ENCODE measurements at places on chromosomes 3 and 15.

DNA sequence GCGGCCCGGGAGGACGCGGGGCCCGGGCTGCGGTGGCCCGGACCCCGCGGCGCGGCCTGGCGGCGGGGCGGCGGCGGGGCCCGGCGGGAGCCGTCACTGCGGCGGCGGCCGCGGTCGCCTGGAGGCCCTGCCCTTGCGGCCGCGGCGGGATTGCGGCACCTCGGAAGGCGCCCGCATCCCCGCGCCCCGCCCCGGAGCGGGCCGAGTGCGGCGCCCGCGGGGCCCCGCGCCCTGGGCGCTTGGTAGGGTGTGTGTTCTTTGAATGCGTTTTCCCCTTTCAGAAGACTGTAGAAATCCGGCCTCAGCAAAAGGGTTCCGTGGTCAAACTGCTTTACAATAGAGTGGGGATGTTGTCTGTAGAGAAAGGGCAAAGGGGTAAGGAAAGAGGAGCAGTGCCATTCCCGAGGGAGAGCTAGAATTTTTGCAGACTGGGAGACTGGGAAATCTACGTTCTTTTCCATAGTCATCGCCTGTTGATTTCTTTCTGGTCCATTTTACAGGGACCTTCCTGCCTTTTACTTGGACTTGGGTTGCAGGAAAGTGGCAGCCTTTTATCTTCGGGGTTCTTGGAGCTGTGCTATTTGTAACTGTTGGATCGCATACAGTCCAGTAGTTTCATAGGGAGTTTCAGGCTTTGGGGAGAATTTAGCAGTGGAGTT is 630 bp downstream of the SNRK start:
- DNase-seq, result peak; percentile 45

- no peak for DNase-seq
Observed at GRCh38 chr15:71810256-71811035, at the start of gene NR2E3. TSS of gene NR2E3 (plus strand) at chr15:71810554. CDS start at chr15:71810744, 190 bp downstream.

DNA sequence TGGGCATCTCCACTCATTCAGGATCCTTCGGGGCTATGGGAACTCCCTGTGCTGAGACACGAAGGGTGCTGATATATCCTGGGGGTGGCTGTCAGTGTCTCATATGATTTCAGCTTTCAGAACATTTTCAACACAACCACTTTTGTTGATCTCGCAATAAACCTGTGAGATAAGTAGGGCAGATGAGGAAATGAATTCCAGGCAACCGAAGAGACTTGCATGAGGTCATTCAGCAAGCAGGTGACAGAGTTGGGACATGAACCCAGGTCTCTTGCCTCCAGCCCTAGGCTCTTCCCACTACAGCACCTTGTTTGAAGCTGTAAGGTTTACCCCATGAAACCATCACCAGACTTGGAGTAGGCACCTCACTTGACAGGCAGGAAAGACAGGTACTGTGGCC is 16.6 kb downstream of the DUOX1 start:
- DNase-seq, result no peak

GRCh38 chr3:128269006-128269775 is 115.9 kb downstream of the EEFSEC start:
- DNase-seq, result no peak

GRCh38 chr3:17686613-17687012 is 55.8 kb downstream of the TBC1D5 start:
- DNase-seq, result peak; percentile 53

DNA sequence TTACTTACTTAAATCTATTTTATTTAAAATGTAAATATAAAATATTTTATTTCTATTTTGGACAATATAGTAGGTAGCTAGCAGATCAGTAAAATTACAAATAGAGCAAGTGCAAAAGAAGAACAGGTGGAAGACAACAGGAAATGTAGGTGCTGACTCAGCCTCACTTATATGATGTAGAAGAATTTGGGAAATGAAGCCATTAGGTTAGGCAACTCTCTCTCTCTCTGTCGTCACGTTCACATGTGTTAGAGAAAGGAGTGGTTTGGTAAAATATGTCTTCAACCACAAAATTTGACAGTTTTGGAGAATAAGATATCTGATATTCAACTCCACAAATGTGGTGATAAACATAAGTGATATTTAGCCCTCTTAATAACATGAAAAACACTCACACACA is 532.5 kb upstream of the KCNMB2 start:
- peak; percentile 26 for DNase-seq

DNA sequence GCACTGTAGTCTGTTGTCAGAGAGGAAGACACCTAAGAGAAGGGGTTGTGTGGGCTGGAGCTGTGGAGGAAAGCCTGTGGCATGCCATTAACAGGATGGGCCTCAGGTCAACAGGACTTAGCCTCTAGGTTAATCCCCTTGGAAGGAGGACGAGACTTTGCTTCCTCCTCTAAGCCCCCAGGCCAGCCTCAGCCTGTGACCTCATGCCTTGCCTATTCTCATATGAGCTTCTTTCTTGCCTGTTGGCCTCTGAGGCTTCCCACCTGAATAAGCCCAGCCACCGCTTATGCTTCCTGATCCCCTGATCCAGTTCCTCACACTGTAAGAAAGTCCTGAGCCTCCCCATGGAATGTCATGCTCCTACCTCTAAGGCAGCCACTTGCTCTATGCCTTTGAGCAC is 52.2 kb upstream of the TBC1D21 start:
- no peak for DNase-seq

GRCh38 chr3:25355998-25356397 is 72.1 kb upstream of the RARB start:
- no peak for DNase-seq

DNA sequence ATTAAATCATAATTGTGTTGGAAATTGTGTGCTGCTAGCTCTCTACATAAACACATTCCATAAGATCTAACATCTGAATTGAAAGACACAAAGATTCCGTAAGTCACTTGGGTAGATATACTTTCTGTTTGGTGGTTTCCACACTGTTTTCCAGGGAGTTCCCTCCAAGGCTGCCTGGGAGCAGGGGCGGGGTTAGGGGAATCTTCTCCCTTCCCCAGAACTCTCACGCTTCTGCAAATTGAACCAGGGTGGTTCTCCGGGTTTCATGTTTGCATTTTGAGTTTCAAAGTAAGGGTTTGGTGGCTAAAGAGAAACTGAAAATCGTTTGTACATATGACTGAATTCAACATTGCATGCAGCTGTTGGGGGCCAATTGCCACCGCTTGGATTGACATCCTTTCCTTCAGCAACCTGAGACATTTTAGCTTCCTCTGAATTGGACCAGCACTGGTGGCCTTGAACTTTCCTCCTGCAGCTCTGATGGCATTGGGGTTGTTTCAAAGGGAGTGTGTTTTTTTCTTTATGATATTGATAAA is 192.7 kb upstream of the FEZF2 start:
- DNase-seq, result no peak

DNA sequence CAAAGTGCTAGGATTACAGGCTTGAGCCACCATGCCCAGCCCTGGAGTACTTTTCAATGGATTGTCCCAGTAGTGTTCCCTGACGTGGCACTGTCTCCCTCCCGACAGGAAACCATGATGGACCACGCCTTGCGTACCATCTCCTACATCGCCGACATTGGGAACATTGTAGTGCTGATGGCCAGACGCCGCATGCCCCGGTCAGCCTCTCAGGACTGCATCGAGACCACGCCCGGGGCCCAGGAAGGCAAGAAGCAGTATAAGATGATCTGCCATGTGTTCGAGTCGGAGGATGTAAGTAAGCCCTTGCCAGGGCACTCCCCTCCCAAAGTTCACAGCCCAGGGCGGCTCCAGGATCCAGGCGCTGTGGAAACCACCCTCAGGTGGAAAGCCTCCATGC is 168.1 kb downstream of the NSMCE3 start:
- no peak for DNase-seq

- no peak for DNase-seq
Observed at GRCh38 chr3:172209333-172210321, 170.2 kb downstream of the FNDC3B start.

DNA sequence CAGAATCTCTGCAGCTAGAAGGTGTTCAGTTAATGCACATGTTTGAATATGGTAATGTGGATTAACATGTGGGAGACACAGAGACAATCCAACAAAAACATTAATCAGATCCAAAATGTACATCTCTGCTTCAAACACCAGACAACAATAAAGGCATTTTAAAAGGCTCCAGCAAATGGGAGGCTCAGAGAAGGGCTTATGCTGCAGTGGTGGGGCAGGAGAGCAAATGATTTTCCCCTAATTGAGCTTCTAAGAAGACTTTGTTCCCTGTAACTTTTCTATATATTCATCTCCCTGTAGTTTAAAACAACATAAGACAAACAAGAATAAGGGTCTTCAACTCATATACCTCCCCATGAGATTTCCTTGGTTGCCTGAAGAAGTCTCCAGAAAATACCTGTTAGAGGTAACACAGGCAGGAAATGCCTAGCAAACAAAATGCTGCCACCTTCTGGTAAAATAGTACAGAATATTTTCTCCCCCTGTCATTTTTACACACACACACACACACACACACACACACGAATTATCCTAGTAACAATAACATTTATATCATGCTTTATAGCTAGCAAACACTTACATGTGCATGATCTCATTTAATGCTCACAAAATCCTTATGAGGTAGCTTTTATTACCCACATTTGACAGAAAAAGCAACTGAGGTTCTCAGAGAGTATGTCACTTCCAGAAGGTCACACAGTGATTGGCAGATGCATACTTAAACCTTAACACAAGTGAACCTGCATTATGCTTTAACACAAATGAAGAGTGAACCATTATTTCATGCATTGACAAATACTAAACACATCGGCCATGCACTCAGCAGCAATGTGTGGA is 123.4 kb upstream of the MB21D2 start:
- DNase-seq, result peak; percentile 58

GRCh38 chr3:31533169-31534064 is 692 bp downstream of the STT3B start:
- peak; percentile 46 for DNase-seq

- no peak for DNase-seq
Observed at GRCh38 chr3:127835993-127836882, 13.9 kb upstream of the MGLL start.

DNA sequence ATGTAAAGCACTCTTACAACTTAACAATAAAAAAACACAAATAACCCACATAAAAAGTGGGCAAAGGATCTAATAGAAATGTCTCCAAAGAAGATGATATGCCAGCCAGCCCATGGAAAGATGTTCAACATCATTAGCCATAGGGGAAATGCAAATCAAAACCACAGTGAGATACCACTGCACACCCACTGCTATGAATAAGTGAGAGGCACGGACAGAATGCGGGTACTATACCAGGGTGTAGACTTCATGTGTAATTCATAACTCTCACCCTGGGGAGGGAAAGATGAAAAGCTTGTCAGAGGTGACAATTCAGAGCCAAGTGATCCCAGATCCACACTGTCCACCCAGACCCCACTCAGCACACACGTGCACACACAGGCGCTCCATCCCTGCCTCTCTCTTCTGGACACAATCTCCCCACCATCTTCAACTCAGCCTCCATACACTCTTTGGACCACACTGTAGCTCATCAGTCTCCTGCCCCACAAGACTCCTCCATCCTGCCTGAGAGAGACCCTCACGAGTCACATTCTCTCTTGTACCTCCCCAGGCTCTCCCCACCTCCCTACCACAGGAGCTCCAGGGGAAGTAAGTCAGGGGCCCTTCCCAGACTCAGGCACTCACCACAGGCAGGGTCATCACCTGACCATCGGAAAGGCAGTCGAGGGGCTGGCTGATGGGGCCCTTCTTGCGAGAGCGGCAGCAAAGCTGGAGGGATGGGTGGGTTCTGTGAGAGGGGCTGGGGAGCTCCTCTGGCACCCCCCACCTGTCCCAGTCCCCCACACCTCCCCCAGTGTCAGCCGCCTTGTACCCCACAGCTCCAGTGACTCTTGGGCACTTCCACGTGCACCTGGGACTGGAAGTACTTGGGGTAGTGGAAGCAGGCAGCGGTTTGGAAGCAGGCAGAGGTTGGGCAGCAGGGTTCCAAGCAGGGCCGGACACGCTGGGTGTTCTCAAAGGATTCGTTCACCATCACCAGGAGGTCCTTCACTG is 21.3 kb downstream of the PLA2G4E start:
- no peak for DNase-seq

GRCh38 chr15:38549222-38549621 is 15.4 kb downstream of the RASGRP1 start:
- DNase-seq, result no peak

DNA sequence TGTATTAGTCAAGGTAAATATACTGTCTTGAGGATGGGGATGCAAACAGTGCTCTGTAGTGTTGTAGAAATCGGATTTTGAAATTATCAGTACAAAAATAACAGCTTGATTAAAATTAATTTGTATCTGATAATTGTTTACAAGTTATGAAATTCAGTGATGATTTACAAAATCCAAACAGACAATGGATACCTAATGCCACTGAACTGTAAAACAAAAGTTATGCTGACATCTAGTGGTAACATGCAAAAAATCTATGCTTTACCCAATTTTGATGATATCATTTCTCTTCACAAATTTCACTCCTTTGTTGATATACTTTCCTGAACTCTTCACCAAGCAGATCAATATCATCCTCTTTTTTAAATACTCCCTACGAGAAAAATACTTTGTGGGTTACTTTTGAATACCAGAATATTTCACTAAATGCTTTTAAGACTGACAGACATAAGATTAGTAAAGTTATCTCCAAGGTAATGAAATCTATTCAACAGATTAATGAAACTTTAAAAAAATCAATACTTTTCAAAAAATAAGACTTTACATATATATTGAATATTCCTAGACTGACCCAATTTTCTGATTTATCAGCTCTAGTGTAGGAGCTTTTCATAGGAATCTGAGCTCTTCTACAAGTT is 36.0 kb downstream of the MNS1 start:
- DNase-seq, result peak; percentile 66

DNA sequence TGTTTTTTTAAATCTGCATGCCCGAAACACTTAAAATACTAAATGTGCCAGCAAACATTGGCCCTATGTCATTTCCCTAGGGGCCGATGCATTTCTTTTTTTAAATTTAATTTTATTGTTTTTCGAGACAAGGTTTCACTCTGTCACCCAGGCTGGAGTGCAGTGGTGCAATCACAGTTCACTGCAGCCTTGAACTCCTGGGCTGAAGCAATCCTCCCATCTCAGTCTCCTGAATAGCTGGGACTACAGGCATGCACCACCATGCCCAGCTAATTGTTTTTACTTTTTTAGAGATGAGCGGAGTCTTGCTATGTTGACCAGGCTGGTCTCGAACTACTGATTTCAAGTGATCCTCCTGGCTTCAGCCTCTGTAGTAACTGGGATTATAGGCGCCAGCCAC is 5.5 kb downstream of the PARP9 start:
- DNase-seq, result no peak

DNA sequence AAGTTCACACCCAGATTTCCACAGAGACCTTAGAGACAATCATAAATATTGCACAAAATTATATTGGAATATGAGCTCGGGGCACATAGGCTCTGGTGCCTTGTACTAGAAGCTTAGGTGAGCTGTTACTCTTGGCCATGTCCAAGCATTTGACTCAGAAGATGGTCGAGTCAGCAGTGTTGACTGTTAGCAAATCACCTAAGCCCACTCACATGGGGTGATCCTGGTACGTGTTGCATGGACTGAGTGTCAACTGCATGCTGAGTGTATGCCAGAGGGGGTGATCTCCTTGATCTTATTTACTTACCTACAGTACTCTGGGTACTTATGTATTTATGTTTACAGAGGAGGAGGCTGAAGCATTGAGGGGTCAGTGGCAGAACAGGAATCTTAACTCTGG is 14.0 kb downstream of the SMAD3 start:
- DNase-seq, result no peak

All from KBM-7 (cell line).